Osteocyte (in vitro differentiated cells): ENCODE measurements at places on chromosomes 16 and 17. TPM values are rescaled to one million over a fixed set of nuclear protein-coding genes. Genes with fewer than 3 reads are reported as not detected.

VTN gene
- total RNA-seq, result 0.70 and 0.97 TPM in 2 replicates

HBZ gene
- not detected in 2 replicates for total RNA-seq

DNA sequence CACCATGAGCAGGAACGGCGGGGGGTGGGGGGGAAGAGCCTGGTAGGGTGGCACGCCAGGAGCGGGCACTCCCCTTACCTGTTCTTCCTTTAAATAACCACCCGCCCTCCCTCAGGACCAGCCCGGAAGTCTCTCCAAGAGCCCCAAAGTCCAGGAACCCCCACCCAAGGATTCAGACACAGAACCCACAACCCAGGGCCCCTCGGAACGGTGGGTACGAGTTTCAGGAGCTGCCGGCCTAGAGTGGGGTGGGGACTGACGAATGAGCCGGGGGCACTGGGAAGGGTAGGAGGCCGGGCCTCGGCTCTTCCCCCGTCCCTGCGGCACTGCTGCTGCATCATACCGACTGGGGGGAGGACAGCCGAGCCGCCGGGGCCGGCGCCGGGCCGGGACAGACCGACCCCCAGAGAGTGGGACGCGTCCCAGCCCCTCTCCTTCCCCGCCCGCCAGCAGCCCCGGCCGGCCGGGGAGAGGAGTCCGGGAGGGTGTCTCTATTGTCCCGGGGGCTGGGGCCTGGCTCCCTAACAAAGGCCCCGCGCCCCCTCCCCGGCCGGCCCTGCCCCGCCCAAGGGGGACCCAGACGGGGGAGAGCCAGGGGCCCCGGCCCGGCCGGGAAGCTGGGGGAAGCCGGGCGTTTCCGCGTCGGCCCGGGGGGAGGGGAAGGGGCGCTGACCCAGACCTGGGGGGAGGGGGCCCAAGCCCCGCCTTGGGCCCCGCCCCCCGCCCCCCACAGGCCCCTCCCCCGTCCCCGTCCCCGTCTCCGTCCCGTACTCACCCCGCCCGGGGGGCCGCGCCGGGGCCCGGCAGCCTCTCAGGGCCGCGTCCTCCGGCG is 747 bp downstream of the ATXN7L3 start:
- H3K36me3 ChIP-seq, result peaks cover 16% of the 10 kb centered on the region
- peaks cover 29% of the 10 kb centered on the region for H3K4me1 ChIP-seq

GRCh38 chr17:53088481-53088880 is 734.2 kb upstream of the KIF2B start:
- no peaks in the 10 kb centered on the region for H3K4me1 ChIP-seq
- DNase-seq, result no peak
- no peak overlapping the region for H3K4me3 ChIP-seq
- H3K27me3 ChIP-seq, result no peaks in the 10 kb centered on the region
- no peak overlapping the region for H3K27ac ChIP-seq

DNA sequence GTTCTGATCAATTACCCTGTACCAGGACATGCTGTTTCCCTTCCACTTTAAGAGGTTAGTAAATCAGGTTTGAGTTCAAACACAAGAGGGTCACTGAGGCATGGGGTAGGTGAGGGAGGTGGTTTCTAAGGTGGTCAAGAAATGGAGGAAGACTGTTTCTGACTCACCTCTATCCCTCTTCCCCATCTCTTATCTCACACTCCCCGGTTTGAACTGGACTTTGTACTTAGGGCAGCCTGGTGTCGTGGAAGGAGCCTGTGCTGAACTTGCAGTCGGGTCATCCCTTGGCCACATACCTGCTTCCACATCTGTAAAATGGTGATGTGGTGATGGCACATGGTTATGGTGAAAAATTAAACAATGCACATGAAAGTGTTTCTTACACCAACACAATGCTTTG is 17.2 kb upstream of the TMEM98 start:
- peaks cover 7% of the 10 kb centered on the region for H3K4me1 ChIP-seq
- peaks cover 6% of the 10 kb centered on the region for H3K27me3 ChIP-seq
- no peak for DNase-seq
- no peak overlapping the region for H3K4me3 ChIP-seq
- no peak overlapping the region for H3K27ac ChIP-seq

DNA sequence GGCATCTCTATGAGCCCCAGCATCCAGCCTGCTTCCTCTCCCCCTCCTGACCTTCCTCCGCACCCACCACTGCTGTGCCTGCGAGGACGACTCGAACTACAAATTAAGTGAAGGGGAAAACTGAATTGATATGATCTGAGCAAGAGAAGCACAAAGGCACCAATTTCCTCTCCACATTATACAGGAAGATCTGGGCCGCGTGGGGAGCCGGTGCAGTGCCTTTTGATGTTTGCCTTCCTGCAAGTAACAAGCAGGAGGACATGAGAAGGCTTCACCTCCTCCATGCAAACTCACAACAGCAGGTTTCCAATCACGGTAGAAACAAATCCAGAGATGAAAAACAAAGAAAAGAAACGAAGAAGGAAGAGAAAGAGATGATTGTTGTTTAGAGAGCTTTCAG is 57.8 kb upstream of the MMP2 start:
- H3K36me3 ChIP-seq, result no peaks in the 10 kb centered on the region
- H3K27ac ChIP-seq, result no peak overlapping the region
- H3K4me3 ChIP-seq, result no peak overlapping the region

DNA sequence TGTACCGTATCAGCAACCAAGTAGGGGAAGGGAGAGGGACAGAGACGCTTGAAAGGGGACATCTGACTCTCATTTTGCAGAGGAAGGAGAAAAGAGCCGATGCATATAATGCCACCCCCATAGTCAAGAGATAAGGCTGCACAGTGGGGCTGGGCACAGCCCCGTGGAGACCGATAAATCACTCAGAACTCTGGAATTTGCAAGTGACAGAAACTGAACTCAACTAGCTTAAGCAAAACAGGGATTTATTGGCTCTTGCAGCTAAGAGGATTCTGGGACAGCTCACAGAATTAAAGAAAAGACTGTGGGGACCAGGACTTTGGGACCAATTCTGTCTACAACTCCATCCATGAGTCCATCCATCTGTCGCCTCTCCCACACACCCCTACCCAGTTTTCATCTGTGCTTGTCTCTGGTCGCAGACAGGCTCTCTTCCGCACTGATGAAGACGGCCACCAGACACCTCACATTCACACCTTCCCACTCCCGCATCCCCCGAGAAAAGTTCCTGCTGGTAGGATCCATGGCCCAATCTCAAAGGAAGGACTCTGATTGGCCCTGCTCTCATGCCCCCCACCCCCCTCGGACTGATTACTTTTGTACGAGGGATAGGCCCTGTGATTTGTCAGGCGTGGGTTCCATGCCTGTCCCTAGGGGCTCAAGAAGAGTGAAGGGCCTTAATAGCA is 105.9 kb upstream of the RPL38 start:
- H3K36me3 ChIP-seq, result no peaks in the 10 kb centered on the region
- H3K27me3 ChIP-seq, result peaks cover 7% of the 10 kb centered on the region
- H3K4me3 ChIP-seq, result no peak overlapping the region
